Kidney capillary endothelial cell (primary cell): ENCODE measurements at places on chromosomes 2 and 18.

DNA sequence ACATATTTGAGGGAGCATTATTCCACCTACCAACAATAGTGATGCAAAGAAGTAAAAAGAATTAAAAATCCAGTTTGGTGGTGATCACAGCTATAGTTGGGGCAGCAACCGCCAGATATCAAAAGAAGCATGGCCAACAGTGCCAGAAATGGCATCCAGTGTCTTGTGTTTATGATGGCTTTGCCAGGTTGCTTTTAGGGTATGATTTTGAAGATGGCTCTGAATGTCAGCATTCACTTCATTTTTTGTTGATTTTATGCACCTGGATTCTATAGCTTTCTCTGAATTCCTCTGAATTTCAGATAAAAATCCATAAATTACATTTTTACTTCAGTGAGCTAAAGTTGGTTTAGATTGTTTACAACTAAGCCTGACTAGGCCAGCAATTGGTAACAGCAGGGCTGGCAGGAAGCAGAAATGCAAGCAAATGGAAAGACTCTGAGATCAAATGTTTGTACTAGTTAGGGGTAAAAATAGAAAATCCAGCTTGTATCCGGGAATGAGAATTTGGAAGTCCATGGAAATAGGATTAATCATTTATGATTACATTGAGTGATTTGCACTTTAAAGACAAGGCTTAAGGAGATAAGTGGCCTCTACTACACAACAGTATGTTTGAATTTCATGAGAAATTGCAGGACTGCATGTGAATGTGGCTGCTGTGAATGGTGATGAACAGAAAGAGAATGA is 40.4 kb downstream of the COL3A1 start:
- DNase-seq, result no peak

GRCh38 chr2:138336146-138336545 is 165.4 kb upstream of the SPOPL start:
- DNase-seq, result no peak

- peak; percentile 87 for DNase-seq
These were observed 85.3 kb upstream of the EFEMP1 start for GRCh38 chr2:56008661-56009431.

GRCh38 chr2:28904295-28904694 is 9.8 kb downstream of the WDR43 start:
- DNase-seq, result no peak

DNA sequence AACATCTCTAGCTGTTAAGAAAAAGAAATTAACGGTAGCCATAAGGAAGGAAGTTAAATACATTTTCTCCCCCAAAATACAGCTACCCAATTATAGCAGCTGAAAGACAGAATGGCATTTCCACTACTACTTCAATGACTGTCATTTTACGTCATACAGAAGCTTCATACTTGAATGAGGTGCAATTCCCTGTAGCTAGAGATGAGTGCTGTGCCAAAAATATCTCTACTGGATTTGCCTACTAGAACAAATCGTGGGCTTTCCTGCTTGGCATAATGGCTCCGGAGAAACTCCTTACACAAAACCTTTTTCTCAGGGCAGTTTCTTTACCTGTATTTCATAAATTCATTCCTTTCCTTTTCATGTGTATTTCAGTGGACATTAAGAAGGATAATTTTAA is 36.3 kb upstream of the NRXN1 start:
- DNase-seq, result no peak

- DNase-seq, result no peak
These were observed 20.5 kb upstream of the MYCN start for GRCh38 chr2:15919716-15920434.

- DNase-seq, result no peak
These were observed 410.0 kb upstream of the TNP1 start for GRCh38 chr2:217269701-217270484.

- DNase-seq, result no peak
These were observed 33.8 kb downstream of the PID1 start for GRCh38 chr2:229237270-229237669.

DNA sequence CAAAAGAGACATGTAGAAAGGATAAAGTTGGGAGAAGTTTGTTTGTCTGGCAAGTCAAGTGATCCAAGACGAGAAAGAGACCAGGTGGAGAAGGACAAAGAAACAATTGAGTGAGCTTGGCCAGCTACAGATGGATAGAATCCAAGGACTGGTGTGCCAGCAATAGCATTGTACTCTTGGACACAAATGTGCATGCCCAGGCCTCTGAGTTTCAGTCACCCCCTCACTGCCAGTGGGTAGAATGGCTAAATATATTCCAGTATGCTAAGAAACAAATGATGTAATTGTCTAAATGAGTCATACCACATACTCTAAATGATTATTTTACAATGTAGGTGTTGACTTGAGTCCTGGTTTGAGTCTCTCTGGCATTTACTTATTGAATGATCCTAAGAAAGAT is 881.3 kb downstream of the LRRTM4 start:
- no peak for DNase-seq

GRCh38 chr2:66536290-66536673 is 101.4 kb downstream of the MEIS1 start:
- no peak for DNase-seq

DNA sequence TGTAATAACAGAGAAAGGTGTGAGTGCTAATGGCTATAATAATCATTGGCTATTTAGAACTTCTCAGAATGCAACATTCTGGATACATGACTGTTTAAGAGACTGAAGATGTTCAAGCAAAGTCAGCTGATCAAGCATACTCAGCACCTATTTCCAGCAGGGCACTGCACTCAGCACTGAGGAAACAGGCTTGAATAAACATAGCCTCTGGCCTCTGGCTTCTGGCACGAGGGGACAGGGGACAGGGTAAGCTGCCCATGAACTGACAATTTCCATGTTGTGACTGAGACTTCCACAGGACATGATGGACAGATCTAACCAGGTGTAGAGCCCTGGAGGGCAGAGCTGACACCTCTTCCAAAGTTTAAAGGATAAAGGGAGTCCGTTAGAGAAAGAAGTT is 1.3 kb downstream of the MARCO start:
- DNase-seq, result no peak

DNA sequence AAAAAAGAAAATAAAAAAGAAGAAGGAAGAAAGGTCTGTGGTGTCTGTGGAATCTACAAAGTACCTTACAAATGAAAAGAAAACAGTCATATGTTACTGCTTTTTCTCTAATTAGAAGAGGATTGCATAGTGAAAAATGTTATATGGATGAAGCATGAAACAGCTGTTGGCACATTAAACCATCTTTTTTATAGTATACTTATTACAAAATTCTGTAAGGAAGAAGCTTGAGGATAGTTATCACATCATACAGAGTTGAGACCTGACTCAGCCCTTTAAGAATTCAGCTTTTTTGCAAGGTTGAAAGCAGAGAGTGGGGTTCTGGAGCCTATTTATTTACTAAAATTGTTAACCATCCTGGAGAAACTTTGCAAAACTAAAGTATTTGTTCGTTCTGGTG is 222.7 kb downstream of the PHLPP1 start:
- no peak for DNase-seq

DNA sequence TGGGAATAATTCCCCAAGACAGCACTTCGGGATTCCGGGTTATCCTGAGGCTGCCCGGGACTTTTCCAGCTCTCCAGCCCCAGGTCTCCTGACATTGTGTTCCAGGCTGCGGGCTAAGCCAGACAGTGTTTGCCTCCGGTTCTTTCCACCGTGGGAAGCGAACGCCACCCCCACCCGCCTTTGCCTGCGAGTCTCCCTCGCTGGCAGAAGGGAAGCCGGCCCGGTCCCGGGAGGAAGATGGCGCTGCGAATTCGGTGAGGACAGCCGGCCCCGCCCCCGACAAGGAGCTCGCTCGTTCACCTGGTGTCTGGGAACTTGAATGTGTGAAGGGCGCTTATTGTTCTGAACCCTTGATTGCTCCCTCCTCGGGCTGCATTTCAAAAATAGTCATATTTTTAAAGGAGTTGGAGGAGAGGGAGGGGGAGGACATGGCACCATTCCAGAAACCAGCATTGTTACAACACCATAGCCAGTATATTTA is 2.9 kb downstream of the LRATD1 start:
- peak; percentile 42 for DNase-seq

DNA sequence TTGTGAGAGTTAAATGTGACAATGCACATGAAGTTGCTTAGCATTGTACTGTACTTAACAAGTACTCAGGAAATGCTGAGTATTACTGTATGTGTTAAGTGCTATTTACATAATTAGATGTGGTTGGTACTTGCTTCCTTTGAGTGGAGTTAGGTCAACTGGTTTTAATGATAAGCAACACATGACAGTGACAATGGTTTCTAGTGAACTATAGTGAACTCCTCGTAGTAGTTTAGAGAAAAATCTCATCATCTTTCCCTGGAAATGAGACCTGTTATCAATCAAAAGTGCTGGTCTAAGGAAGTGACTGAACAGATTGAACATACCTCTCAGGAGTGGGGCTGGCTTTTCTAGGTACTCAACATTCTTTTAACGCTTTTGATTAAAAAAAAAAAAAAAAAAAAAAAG is 29.2 kb upstream of the ZDBF2 start:
- no peak for DNase-seq

DNA sequence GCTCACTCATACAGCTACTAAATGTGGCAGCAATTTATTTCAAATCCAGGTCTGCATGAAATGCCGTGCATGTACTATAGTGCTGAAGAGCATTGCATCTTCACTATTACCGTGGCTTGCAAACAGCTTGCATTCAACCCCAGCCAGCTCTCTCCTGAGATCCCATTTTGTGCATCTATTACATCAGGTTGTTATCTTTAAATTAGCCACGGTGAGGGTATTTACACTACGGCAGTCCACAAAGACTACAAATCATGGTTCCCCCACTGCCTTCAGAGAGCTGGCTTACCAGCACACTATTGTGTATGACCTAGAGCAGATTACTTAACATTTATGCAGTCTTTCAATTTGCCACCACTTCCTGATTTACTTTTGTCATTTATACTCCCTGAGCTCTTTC is 621.3 kb upstream of the LRATD1 start:
- no peak for DNase-seq

DNA sequence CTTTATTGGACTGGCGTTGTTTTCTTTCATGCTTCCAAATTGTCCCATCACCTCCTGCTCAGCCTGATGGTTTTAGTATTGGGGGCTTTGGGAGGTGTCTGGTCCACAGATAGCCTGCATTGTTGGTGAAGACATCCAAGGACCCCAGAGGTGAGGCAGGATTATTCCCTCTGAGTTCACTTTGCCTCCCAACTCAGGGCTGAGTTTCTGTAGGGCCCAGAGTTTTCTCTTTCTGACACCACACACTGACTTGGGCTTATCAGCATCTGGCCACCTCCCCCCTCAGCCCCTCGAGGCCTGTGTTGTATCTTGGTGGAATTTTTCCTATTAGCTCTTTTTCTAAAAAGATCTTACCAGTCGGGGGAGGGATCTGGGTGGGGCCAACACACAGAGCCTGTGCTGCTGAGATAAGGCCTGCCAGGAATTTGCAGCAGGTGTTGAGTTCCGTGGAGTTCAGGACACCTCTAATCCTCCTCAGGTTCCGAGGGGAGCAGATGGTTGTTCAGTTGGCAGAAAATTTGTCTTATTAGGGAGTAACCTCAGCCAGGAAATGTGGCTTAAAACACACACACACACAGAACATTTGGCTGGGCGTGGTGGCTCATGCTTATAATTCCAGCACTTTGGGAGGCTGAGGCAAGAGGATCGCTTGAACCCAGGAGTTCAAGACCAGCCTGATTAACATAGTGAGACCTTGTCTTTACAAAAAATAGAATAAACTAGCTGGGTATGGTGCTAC is 7.3 kb downstream of the EMILIN2 start:
- no peak for DNase-seq

GRCh38 chr18:10329101-10329500 is 125.3 kb upstream of the APCDD1 start:
- DNase-seq, result no peak

DNA sequence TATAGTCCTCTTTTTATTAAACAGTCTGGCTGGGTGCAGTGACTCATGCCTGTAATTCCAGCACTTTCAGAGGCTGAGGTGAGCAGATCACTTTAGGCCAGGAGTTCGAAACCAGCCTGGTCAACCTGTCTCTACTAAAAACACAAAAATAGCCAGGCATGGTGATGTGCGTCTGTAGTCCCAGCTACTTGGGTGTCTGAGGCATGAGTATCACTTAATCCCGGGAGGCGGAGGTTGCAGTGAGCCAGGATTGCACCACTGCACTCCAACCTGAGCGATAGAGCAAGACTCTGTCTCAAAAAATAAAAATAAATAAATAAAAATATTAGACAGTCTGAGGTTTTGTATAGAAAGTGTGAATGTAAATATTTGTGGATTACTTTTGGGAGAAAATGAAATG is 17.8 kb downstream of the XRCC5 start:
- no peak for DNase-seq

GRCh38 chr2:105287692-105288091 is 41.8 kb downstream of the TGFBRAP1 start:
- DNase-seq, result peak; percentile 27

- DNase-seq, result no peak
These were observed 185.0 kb downstream of the LTBP1 start for GRCh38 chr2:33131749-33132148.

GRCh38 chr2:5562426-5562825 is 129.8 kb upstream of the SOX11 start:
- DNase-seq, result no peak

GRCh38 chr2:95317123-95317500 is 20.0 kb downstream of the KCNIP3 start:
- no peak for DNase-seq

DNA sequence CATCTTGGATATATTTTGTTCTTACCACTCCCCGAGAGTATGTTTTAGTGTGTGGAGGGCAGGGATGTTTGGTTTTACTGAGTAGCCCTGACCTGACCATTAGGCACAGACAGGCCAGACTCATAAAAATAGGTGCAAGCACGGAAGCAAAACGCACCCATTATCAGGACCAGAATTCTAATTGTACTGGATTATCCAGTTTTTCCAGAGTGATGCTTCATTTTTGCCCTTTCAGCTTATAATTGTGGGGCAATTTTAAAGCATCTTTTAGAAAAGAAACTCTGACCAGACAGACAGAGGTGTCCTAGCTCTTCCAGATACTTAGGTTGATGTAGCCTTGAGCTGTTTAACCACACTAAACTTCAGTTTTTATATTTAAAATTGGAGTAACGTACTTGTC is 4.4 kb downstream of the NCOA1 start:
- DNase-seq, result no peak

DNA sequence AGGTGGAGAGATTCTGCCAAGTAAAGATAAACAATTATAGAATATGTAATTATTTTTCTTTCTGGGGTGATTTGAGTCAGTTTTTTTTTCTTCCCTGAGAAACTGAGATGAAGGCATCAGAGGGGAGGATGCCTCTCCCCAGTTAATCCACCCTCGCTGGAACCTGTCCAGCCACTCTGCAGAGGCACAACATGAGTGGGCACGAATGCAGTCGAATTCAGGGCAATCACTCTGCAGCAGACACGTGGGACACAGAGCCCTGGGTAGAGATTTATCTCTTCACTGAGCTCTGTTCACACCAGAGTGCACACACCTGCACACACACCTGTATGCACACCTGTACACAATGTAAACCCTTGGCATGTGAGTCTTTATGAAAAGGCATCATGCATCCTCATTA is 154.2 kb downstream of the DCDC2C start:
- DNase-seq, result no peak
